ENCODE measurements at places on chromosomes 4 and X. TPM values are rescaled to one million over a fixed set of nuclear protein-coding genes. Genes with fewer than 3 reads are reported as not detected.

The AFM gene
- total RNA-seq = not detected

The RTL5 gene
- 0.18 TPM for total RNA-seq

The TFE3 gene
- total RNA-seq = 29.3 TPM

The SH3BGRL gene
- total RNA-seq = 76.2 TPM

The ADAM29 gene
- total RNA-seq = not detected

The TENM3 gene
- not detected for total RNA-seq

The PPP4R3C gene
- total RNA-seq = not detected

The MFAP3L gene
- total RNA-seq = 0.18 TPM

The HOPX gene
- 36.9 TPM for total RNA-seq

The FAM241A gene
- total RNA-seq = 1.7 TPM

The LGI2 gene
- not detected for total RNA-seq

The NEUROG2 gene
- not detected for total RNA-seq

The DMP1 gene
- total RNA-seq = not detected

The CENPVL2 gene
- total RNA-seq = not detected
